Epithelial cell of alveolus of lung (primary cell): ENCODE measurements at places on chromosomes 12 and 14. TPM values are rescaled to one million over a fixed set of nuclear protein-coding genes. Genes with fewer than 3 reads are reported as not detected.

The CLEC4D gene
- total RNA-seq: not detected in 2 replicates

The MYG1 gene
- total RNA-seq: 69.1 and 89.9 TPM in 2 replicates

The FAM181A gene
- not detected in 2 replicates for total RNA-seq

The FZD10 gene
- 0.26 and 1.1 TPM in 2 replicates for total RNA-seq

The DYNC1H1 gene
- 267 and 385 TPM in 2 replicates for total RNA-seq

The TMEM179 gene
- total RNA-seq: not detected in 2 replicates

The RHEBL1 gene
- 0.78 TPM in 1 of 2 replicates, not detected in the other for total RNA-seq
